Stimulated activated CD4-positive, alpha-beta T cell treated with anti-CD3 and anti-CD28 coated beads, Interleukin-12 subunit alpha, Interleukin-12 subunit beta, amount 100 ng/mL, for 24 hours (primary cell): ENCODE measurements at places on chromosomes 5 and 9.

DNA sequence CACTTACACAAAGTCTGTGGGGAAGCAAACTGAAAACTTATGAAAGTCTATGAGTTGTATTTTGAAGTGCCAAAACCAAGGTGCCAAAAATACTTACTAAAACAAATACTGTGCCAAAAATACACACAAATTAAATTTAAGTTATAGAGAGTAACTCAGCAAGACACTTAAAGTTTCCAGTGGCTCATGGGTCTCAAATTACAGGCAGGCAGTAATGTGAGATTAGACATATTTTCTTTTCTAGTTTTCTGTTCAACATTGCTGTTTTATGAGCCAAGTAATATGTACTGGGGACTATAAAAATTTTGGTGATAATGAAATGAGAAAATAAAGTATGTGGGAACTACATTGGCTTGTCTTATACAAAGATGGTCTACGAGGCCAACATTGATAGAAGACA, 172.2 kb upstream of the SNX2 start:
- no peak for DNase-seq

DNA sequence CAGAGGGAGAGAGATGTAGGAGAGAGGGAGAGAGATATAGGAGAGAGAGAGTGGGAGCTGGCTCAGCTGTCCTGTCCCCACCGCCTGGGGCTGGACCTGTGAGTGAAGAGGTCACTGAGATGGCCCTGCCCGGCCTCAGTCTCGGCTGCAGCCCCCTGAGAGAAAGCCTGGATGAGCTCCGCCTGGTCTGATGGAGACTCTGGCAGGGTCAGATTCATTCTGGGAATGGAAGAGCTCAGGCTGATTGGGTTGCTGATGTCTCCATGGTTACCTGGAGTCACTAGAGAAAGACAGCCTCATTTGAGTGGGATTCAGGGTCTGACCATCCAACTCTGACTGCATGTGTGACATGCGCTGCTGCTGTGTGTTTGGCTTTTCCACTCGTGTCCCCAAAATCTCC, 27.1 kb upstream of the SEMA4D start:
- no peak for DNase-seq

DNA sequence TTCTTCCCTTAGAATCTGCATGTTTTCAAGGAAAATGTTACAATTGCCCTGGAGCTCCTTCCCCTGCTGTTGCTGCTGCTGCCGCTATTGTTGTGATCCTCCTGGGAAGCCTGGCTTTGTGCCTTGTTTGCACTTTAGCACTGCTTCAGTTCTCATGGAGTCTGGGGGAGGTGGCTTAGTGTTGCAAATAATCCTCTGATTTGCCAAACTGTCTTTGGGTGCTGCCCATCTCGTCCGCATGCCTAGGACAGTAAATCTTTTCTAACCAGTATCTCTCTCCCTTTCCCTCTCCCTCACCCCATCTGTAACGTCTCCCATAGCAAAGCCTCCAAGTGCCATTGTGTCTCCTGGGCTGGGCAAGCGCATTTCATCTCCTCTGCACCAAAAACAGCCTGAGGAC, 30.3 kb downstream of the FAM240B start:
- no peak for DNase-seq

DNA sequence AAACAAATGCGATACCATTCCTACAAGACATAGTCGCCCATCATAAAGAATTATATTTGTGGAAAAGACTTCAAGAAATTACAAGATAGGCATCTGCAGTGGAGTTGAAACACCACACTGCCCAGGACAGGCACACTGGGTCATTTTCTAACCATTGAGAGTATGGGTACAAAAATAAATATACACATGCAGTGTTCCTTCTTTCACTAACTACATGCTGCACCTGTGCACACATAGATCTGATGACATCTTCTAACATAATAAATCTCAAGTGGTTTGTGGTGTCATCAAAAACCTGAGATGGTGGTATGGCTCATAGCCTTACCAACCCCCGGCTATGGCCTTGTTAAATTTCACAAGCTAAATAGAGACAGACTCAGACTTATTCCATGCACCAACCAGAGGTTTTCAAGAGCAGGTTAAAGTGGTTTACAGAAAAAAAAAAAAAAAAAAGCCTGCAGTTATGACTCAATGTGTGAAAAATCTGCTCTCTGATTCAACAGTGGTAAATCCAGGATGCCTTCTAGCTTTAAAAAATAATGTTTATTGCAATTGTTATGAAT, 12.4 kb upstream of the NFIB start:
- no peak for DNase-seq

GRCh38 chr9:82883436-82883835, 179.5 kb downstream of the RASEF start:
- no peak for DNase-seq

- DNase-seq: no peak
Observed at GRCh38 chr9:133979921-133980863, 11.9 kb downstream of the VAV2 start.

- DNase-seq: no peak
Observed at GRCh38 chr5:93078082-93079038, 502.7 kb downstream of the NR2F1-AS1 start.

DNA sequence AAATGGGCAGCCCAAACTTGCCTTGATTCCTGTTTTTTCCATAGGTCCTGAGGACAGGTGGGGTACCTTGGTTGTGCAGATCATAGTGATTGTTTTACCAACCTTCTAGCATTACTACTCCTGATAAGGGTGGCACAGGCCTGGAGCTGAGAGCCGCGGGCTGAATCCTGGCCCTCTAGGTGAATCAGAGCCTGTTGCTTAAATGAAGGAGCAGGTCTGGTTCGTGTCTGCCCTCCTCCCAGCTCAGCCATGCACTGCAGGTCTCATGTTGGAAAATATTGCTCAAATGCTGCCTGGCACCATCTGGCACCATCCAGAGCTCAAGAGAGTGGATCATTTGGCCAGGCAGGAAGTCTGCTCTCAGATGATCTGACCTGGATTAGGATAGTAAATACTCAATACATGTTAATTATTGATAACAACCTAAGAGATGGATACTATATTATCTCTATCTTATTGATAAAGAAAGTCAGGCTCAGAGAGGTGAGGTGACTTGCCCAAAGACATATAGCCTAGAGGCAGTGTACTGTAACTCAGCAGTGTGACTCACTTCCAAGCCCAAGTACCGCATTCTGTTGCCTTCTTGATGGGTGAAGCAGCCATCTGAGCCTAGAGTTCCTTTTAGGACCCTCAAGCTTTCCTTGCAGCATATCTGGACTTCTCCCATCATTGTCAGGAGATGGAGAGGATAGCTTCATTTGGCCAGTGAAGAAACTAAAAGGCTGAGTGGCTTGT, 104.3 kb upstream of the PITX1 start:
- no peak for DNase-seq

DNA sequence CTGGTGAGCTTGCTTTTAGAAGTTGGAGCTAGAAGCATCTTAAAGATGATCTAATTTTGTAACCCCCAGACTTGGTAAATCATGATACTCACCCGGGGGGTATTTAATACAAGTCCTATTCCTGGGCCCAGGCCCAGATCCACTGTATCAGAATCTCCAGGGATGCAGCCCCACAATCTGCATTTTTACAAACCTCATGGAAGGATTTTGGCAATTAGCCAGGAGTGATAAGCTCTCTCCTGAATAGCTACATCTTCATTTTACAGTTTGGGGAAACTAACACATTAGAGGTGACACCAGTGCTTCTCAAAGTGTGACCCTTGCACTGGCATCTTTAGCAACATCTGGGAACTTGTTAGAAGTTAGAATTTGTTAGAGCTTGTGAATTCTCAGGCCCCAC, 31.2 kb upstream of the OTP start:
- DNase-seq: no peak

GRCh38 chr9:6645355-6646292, at the start of gene GLDC:
Gene GLDC (minus strand): TSS chr9:6645729. CDS start chr9:6645499, 230 bp downstream.
- DNase-seq: peak; percentile 41

GRCh38 chr9:804026-804425, 37.5 kb upstream of the DMRT1 start:
- DNase-seq: no peak

- DNase-seq: no peak
Observed at GRCh38 chr9:131214876-131215275, 61.4 kb downstream of the FAM78A start.

DNA sequence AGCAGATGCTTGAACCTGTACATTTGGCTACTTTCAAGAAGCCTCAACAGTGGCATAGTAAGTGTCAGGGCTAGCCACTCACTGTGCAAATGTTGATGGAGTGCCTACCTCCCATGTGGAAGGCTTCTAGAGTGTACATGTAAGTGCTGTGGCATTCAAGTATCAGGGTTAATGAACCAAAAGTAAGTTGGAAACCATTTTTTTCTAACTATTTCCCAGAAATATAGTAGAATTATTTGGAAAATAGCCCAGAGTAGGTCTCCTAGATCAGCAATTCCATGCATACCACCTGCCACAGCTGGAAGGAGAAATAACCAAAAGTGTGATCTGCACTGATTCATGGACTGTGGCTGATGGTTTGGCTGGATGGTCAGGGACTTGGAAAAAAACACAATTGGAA, 53.3 kb downstream of the FOXD1 start:
- DNase-seq: no peak
